ENCODE measurements at places on chromosomes 6 and 20.

DNA sequence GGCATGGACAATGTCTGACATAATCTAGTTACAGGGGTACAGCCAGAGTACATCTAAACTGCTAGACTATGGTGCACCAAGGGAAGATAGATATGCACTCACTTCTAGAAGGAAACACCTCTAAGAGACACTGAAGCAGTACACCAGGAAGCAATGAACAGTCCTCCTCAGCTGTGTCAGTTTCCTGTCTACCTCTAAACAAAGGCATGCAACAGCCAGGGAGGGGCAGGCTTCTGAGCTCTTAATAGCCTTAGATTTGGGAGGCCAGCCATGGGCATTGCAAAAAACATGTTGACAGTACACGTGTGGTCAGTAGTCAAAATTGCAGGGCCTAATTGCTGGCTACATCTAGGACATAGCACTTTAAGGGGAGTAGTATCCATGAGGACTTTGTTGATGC is 21.4 kb downstream of the CRYBG1 start:
- DNase-seq: no peak

- DNase-seq: no peak
These were observed 251.0 kb downstream of the RNGTT start for GRCh38 chr6:88712243-88712936.

DNA sequence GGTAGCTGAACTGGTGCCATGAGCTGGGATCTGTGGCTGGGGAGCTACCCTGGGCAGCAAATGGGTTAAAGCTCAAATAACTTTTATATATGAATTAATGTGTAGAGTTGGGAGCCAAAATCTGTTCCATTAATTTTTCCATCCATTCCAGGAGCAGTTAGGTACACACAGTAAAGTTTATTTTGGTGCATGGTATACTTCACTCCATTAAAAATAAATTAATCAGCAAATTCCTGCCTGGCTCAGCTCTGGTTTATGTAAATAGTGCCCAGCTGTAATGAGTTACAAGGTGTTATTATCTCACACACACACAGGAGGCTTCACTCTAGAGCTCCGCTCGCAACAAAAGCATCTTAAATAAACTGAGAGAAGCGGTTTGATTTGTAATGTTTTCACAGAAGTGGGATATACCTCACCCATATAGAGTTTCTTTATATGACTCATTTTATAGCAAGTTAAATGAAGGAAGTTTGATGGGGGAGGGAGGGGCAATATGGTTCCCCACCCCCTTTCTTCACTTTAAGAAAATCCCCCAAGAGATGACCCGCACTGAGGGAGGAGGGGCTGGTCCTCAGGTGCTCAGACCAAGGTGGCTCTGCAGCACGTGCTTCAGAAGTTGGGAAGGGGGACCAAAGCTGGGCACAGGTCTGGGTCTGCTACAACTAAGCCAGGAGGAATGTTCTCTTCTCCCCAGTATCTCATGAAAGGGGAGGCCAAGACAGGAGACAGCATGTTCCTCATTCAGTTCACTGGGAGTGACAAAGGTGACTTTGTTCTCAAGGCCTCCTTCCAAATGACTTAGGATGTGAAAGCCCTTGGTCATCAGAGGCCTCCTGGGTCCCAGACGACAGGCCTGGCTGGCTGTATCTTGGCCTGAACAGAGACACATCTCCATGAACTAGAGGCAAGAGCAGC is 10.5 kb upstream of the FAM83C start:
- no peak for DNase-seq

- no peak for DNase-seq
These were observed 162.1 kb upstream of the RAB32 start for GRCh38 chr6:146381486-146381885.

DNA sequence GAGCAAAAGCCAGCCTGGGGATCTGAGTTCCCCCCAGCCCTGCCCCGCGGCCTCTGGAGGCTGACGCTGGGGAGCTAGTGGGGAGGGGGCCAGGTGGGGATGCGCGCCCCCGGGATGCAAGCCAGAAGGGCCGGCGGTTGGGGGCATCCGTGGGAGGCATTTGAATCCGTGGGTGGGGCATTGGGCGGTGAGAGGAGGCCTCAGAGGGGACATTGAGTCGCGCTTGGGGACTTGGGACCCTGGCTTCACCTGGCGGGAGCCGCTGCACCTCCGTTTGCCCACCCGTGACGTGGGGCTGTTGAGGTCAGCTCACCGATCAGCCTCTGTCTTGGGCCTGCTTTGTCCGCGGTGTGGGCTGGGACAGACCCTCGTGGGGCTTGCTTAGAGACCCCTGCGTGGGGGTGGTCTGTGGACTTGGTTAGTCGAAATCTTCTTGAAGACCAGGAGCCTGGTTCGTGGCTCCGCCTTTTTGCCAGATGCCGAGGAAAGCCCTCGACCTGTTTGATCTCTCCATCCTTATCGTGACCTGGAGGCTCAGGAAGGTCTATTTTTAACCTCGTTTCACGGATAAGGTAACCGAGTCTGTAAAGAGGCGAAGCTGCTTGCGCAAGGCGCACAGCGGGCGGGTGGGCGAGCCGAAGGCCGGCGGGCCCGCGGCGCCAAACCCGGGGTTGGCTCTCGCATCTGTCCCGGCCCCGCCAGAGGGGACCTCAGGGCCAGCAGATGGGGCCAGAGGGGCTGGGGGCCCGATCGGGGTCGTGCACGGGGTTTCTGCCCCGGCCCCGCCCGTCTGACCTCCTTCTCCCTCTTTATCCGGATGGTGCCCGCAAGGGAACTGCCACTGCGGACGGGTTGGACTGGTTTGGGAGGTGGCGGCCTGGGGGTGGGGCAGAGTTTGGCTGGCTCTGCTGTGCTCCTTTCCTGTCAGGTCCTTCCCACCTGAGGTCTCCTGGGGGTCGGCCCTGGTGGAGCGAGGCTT is 8.3 kb downstream of the FAM110A start:
- no peak for DNase-seq

DNA sequence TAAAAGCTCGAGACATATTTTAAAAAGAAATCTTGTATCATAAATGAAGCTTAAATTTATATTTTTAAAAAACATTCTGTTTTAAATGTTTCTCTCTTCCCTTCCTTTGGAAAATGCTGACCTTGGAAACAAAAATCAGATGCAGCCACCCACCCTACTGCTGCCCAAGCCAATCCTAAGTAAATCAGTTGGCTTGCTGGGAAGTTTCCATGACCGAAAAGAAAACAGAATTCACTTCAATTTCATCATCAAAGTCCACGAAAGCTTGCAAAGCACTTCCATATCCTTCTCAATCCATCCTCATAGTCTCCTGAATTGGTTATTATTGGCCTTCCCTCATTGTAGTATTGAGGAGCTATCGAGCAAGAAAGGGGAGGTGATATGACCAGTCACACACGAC is 80.1 kb downstream of the PLCG1 start:
- DNase-seq: no peak
